Thymus (tissue), 14 donors: ENCODE measurements at places on chromosomes 13 and 19. TPM values are rescaled to one million over a fixed set of nuclear protein-coding genes. Genes with fewer than 3 reads are reported as not detected.

DNA sequence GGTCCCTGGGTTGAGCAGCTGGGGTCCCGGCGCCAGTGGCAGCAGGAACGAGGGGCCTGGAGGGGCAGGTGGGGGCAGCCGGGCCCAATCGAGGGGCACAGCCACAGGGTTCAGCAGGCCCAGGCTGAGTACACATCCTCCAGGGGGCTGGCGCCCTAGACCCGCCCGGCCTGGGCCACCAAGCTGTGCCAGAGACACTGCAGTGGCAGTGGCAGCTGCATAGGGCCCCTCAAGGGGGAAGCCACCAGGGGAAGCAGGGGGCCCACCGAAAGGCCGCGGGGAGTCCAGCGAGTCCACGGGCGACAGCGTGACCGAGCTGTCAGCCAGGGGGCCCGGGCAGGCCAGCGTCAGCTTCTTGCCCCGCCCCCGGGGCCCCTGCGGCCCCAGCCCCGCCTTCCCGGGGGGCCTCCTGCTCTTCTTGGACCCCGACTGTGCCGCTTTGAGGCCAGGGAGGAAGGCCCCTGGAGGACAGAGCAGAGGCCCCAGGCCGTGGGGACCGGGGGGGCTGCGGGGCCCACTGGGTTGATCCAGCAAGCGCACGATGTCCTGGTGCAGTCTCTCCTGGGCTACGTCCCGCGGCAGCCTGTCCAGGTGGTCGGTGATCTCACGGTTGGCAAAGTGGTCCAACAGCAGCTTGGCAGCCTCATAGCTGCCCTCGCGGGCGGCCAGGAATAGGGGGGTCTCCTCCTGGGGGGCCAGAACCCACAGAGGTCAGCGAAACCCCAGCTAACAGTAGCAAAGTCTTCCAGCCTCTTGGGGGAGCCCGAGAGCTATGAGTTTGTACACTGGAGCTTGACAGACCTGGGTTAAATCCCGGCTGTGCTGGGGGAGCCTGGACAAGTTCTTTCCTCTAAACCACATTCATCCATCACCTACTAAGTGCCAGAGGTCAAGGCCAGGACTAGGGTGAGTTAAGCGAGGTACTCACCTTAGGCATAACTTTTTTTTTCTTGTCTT is 39.5 kb downstream of the NOTCH3 start:
- DNase-seq: no peak

Gene CHAMP1
- 5.7 TPM for total RNA-seq

- DNase-seq: no peak
Observed at GRCh38 chr19:27776020-27776419, 1436.9 kb downstream of the UQCRFS1 start.

Gene SHISA7
- 0.05 TPM for total RNA-seq

Gene GPC6
- 6.9 TPM for total RNA-seq

Gene ADGRE1
- total RNA-seq: 3.9 TPM

Gene CEACAM20
- 0.05 TPM for total RNA-seq

DNA sequence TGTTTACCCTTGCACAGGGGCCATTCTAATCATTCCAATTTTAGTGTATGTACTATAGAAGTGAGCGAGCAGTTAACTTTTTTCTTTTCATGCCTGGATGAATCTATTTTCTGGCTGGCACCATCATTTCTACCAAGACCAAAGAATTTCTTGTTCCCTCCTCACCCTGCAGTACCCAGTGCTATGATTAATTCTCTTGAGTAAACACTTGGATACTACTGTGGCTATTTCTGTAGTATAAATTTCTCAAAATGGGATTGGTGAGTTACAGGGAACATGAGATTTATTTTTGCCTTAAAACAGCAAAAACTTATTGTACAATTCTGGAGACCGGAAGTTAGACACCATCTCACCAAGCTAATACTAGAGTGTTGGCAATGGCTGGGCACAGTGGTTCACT is 7.6 kb downstream of the ZNF446 start:
- DNase-seq: no peak

DNA sequence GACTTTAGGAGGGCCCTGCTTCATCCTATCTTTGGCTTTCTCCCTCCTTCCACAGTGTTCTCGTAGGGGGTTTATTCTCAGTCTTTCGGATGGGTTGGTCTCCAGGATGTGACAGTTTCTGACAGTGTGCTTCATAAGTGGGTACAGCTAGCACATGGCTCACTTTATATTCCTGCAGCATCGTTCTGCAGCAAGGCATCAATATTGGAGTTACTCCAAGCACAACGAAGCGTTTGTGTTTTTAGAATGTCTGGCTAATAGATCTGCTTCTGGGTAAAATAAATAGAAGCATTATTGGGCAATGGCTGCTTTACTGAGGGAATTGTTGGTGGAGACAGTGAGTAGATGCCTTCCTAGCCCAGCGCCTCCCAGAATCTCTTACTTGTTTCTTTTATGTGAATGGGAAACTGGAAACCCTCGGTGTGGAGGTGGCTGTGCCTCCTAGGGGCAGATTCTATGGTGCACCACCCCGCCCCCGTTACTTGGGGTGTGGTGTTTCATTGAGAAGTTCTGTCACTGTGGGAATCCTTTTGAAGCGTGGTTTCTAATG is 2.0 kb downstream of the FARP1 start:
- no peak for DNase-seq

DNA sequence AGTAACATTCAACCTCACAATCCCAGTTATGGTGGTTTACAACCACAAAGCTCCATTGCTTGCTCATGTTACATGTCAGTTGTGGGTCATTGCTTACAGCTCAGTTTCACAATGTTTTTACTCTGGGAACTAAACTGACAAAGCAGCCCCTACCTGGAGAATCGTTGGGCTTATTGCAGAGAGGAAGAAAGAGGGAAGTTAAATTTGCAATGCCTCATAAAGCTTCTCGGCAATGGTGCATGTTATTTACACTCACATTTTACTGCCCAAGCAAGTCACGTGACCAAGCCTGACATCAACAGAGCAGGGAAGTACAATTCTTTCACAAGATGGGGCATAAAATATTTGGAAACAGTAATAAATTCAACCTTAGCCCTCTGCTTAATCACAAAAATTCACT is 441.6 kb downstream of the TDRD3 start:
- DNase-seq: no peak

DNA sequence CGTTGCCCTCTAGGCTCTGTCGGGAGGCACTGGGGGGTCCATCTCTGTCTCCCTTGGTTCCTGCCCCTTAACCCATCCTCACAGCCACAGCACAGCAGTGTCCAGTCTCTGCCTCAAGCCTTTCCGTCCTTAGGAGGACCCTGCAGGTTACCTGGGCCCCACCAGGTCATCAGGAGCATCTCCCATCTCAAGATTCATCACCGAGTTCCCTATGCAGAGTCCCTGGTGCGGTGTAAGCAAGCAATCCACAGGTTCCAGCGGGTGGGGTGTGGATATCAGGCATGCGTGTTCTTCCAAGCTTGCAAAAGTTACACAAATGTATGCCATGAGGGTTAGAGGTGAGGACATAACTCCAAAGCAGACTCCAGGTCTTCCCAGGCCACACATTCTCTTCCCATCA is 20.9 kb upstream of the GAS6 start:
- no peak for DNase-seq

DNA sequence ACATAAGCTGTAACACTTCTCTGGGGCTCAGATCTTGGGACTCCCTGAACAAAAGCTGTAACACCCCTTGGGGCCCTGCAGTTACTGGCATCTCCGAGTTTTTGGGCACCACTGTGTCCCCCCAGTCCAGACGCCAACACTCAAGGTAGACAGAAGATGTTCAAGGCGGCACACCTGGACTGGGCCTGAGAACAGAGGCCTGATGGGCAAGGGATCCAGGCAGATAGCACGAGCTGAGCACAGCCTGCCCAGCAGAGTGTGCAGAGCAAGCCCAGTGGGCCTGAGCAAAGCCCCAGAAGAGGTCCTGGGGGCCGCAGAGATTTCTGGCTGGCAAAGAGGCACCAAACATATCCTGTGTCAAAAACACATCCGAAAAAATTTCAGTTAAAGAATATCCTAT is 1163.3 kb upstream of the PRR20A start:
- DNase-seq: no peak

DNA sequence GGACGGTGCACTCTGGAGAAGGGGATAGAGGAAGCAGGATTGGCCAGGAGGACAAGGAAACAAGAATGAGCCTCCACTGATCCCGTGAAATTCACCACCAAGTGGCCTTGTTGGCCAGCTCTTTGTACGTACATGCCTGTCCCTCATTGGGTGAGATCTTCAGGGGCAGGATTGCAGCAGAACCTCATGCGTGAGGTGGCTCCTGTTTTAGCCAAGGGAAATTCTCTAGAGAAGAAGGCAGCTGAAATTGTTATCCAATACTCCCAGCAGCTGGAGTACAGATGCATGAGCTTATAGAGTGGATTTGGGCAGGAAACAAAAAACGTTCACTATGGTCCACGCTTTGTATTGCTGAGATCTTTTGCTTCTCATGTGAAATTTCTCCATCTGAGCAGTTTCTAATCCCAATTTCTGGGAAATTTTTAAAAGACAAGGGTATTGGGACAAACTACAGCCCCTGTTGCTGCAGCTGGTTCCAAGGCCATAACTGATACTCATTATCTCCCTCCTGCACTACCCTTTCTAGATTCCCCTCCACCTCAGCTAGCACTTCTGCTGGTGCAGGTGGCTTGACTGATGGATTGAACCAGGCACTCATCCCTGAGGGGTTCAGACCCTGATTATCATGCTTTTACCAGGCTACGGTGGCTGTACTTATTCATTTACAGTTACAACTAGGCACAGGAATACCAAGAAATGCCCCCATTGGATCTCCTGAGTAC is 3.9 kb upstream of the RNF6 start:
- no peak for DNase-seq
